PC-3 (cell line): ENCODE measurements at places on chromosomes 1 and 21. TPM values are rescaled to one million over a fixed set of nuclear protein-coding genes. Genes with fewer than 3 reads are reported as not detected.

- no peaks in the 10 kb centered on the region for H3K27me3 ChIP-seq
- H3K4me1 ChIP-seq = peaks cover 7% of the 10 kb centered on the region
- peak; percentile 64 for DNase-seq
These were observed 7.3 kb upstream of the PMVK start for GRCh38 chr1:154943649-154944400.

DNA sequence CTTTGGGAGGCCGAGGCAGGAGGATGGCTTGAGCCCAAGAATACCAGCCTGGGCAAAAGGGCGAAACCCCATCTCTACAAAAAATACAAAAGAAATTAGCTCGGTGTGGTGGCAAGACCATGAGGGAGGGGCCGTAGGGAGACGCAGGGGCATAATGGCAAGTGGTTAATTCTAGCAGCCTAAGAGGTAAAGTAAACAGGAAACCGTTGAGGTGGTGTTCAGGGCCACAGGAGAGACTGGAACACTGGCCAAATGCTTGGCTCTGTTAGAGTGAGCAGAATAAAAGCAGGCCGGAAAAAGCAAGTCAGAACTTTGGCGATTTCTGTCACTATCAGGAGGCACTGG lies 89.2 kb downstream of the RIPK4 start:
- H3K27me3 ChIP-seq = no peaks in the 10 kb centered on the region
- H3K36me3 ChIP-seq = no peaks in the 10 kb centered on the region
- H3K4me3 ChIP-seq = peak overlapping the region; percentile 59; the same call in 1 of the 2 replicates
- peak; percentile 77 for DNase-seq
- H3K4me1 ChIP-seq = peaks cover 56% of the 10 kb centered on the region

- peaks cover 53% of the 10 kb centered on the region for H3K4me1 ChIP-seq
- H3K36me3 ChIP-seq = peaks cover 14% of the 10 kb centered on the region
- H3K27ac ChIP-seq = no peak overlapping the region
- H3K4me3 ChIP-seq = no peak overlapping the region
- H3K27me3 ChIP-seq = no peaks in the 10 kb centered on the region
- DNase-seq = no peak
These were observed 29.1 kb downstream of the THRAP3 start for GRCh38 chr1:36253161-36253862.

DNA sequence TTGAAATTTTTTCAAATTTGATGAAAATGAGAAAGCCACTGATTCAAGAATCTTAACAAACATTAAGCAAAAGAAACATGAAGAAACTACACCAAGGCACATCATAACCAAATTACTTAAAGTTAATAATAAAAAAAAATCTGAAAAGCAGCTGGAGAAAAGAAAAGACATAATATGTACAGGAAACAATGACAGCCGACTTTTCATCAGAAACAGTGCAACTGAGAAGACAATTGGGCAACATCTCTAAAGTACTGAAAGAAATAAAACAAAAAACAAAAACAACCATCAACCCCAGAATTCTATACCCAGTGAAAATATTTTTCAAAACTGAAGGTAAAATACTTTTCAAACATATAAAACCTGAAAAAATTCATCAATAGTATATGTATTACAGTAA lies 73.8 kb upstream of the DMRTA2 start:
- H3K27ac ChIP-seq = no peak overlapping the region
- H3K4me1 ChIP-seq = no peaks in the 10 kb centered on the region
- DNase-seq = no peak
- H3K36me3 ChIP-seq = no peaks in the 10 kb centered on the region
- H3K4me3 ChIP-seq = no peak overlapping the region

- H3K36me3 ChIP-seq = no peaks in the 10 kb centered on the region
- DNase-seq = no peak
- H3K4me1 ChIP-seq = no peaks in the 10 kb centered on the region
- no peaks in the 10 kb centered on the region for H3K27me3 ChIP-seq
- H3K4me3 ChIP-seq = no peak overlapping the region
These were observed 91.5 kb downstream of the MRPL37 start for GRCh38 chr1:54291276-54292001.

DNA sequence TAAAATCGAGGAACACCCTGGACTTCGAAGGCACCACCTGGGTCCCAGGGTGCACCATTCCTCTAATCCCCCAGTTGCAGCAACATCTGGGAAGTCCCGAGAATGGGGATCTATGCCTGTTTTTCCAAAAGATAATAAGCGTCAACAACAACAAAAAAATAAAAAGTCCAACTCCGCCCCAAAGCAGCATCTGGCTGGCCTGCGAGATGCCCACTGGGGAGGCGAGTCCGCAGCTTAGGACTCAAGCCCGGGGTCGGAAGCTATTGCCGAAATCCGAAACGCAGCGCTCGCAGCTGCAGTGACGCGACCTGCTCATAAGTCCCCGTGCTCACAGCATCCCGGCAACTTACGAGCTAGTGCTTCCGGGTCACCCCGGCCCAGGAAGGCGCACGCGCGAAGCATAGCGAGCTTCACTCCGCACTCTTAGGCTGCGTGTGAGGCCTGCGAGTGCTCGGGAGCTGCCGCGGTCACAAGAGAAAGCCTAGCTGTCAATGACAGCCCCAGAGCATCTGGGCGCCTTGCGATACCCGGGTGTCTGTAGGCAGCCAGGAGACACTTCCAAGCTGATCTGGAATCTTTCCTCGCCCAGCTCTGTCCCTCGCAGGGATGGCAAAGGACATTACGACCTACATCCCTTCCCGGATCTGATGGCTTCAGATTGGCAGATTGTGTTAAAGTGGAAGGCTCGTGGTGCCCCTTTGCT lies 9.9 kb upstream of the LTN1 start:
- peak overlapping the region; percentile 74 for H3K4me3 ChIP-seq
- H3K4me1 ChIP-seq = peaks cover 3% of the 10 kb centered on the region; the same call in 1 of the 2 replicates
- peak; percentile 89 for DNase-seq
- peaks cover 8% of the 10 kb centered on the region; the same call in 1 of the 2 replicates for H3K36me3 ChIP-seq

GRCh38 chr1:172775606-172776005 lies 116.7 kb downstream of the FASLG start:
- no peak for DNase-seq
- H3K27me3 ChIP-seq = no peaks in the 10 kb centered on the region
- H3K4me3 ChIP-seq = no peak overlapping the region
- H3K36me3 ChIP-seq = no peaks in the 10 kb centered on the region
- H3K27ac ChIP-seq = no peak overlapping the region

DNA sequence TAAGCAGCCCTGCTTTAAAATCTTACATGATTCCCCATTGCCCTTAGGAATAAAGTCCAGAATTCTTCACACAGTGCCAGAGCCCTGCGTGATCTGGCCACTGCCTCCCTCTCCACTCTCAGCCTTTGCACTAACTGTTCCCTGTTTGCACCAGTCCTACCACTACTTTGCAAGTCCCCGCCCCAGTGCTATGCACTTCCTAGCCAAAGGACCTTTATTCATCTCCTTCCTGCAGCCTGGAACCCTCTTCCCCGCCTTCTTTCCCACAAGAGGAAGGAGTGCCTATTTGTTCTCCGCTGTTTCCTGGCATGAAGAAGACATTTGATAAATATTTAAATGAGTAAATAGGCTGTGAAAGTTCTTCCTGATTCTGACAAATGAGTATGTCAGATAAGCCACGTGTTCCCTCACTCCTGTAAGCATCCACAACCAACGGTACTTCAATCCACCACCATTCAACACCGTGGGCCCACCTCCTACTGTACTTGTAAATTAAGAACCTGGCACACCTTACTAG lies 23.9 kb downstream of the CAPN8 start:
- H3K4me3 ChIP-seq = no peak overlapping the region
- DNase-seq = peak; percentile 30
- H3K4me1 ChIP-seq = peaks cover 42% of the 10 kb centered on the region
- peak overlapping the region; percentile 8 for H3K27ac ChIP-seq
- H3K36me3 ChIP-seq = no peaks in the 10 kb centered on the region

- H3K27ac ChIP-seq = no peak overlapping the region
- no peaks in the 10 kb centered on the region for H3K27me3 ChIP-seq
- no peak for DNase-seq
- H3K4me3 ChIP-seq = no peak overlapping the region
These were observed 3.1 kb upstream of the LMOD1 start for GRCh38 chr1:201949491-201949890.

GRCh38 chr21:44846485-44847260 lies 26.8 kb downstream of the PTTG1IP start:
- H3K4me3 ChIP-seq = peak overlapping the region; percentile 36; the same call in 1 of the 2 replicates
- peak overlapping the region; percentile 7; the same call in 1 of the 2 replicates for H3K27ac ChIP-seq
- H3K27me3 ChIP-seq = no peaks in the 10 kb centered on the region
- peak; percentile 51 for DNase-seq

DNA sequence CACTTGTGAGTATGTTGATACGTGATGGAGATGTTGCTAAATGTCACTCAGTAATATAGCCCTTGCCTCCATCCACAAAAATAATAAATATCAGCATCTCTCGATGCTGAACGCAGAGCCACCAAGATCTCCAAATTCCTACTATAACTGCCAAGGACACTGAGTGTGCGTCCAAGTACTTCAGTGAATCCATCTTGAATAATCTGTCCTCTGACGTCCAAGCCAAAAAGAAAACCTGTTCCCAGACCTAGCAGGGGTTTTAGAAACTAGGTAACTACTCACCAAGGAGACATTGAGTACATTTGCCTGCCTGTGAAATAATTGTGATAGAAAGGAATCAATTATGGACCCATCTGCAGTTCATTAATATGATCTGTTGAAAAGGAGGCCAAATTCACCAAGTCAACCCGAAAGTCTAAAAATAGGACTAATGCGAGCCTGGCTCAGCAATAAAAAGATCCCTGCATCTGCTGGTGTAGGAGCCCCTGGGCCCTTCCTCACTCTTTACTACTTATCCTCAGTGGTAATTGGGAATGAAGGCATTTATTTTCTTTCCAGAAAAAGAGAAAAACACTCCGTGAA lies 226.9 kb upstream of the IRF2BP2 start:
- H3K4me3 ChIP-seq = no peak overlapping the region
- H3K36me3 ChIP-seq = no peaks in the 10 kb centered on the region
- no peaks in the 10 kb centered on the region for H3K4me1 ChIP-seq
- no peak for DNase-seq

- H3K4me1 ChIP-seq = peaks cover 16% of the 10 kb centered on the region
- peak overlapping the region; percentile 53 for H3K27ac ChIP-seq
- H3K4me3 ChIP-seq = no peak overlapping the region
- H3K36me3 ChIP-seq = no peaks in the 10 kb centered on the region
These were observed 355.2 kb downstream of the VAV3 start for GRCh38 chr1:107609808-107610207.

DNA sequence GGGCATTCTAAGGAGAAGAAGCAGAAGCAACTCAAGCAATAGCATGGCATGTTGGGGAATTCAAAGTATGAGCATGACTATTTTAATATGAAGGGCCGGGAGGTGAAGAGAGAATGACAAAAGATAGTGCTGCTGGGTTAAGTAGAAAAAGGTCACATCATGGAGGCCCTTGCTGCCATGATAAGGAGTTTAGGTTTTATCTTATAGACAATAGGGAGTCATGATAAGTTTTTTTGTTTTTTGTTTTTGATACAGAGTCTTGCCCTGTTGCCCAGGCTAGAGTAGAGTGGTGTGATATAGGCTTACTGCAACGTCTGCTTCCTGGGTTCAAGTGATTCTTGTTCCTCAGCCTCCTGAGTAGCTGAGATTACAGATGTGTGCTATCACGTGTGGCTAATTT lies 3.1 kb downstream of the BNIPL start:
- no peak overlapping the region for H3K27ac ChIP-seq
- DNase-seq = no peak
- no peaks in the 10 kb centered on the region; the same call in 1 of the 2 replicates for H3K36me3 ChIP-seq
- no peaks in the 10 kb centered on the region for H3K27me3 ChIP-seq
- H3K4me3 ChIP-seq = no peak overlapping the region

DNA sequence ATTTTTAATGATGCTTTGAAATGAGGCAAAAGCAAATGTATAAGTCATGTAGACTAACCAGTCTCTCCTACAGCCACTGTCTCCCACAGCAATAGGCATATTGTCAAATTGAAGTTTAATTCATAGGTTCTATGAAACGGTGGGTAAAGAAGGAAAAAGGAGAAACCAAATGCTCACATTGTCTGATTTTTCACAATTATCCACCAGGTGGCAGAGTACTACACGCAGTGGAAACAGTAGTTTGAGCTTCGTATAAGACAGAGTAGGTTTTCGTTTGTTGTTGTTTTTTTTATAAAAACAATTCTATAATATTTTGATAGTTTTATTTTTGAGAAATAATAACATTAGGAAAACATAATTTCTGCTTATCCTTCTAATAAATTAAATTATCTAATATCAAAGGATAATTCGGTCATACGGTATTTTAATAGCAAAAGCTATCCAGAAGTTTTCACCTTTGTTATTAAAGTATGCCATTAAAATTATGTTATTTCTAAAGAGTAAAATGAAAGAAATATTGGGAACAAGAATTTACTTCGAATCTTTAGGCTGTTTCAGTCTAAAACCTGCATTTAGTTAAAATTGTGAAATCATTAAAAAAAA lies 39.1 kb downstream of the TYW3 start:
- DNase-seq = peak; percentile 83
- no peak overlapping the region for H3K4me3 ChIP-seq
- peaks cover 42% of the 10 kb centered on the region for H3K27me3 ChIP-seq
- no peak overlapping the region for H3K27ac ChIP-seq
- no peaks in the 10 kb centered on the region for H3K36me3 ChIP-seq
- no peaks in the 10 kb centered on the region for H3K4me1 ChIP-seq

- H3K27me3 ChIP-seq = peaks cover 63% of the 10 kb centered on the region
- H3K4me1 ChIP-seq = no peaks in the 10 kb centered on the region
- no peaks in the 10 kb centered on the region for H3K36me3 ChIP-seq
- H3K27ac ChIP-seq = no peak overlapping the region
These were observed 6.2 kb upstream of the OLIG2 start for GRCh38 chr21:33019516-33019884.

GRCh38 chr1:236091933-236092318 lies 27.0 kb upstream of the NID1 start:
- H3K27me3 ChIP-seq = no peaks in the 10 kb centered on the region
- no peak overlapping the region for H3K27ac ChIP-seq
- H3K4me3 ChIP-seq = no peak overlapping the region
- no peaks in the 10 kb centered on the region for H3K36me3 ChIP-seq

- no peak overlapping the region for H3K4me3 ChIP-seq
- no peaks in the 10 kb centered on the region for H3K27me3 ChIP-seq
- H3K4me1 ChIP-seq = peaks cover 12% of the 10 kb centered on the region
- no peak overlapping the region for H3K27ac ChIP-seq
- no peak for DNase-seq
These were observed 4.2 kb downstream of the TTC39A start for GRCh38 chr1:51325878-51326755.

DNA sequence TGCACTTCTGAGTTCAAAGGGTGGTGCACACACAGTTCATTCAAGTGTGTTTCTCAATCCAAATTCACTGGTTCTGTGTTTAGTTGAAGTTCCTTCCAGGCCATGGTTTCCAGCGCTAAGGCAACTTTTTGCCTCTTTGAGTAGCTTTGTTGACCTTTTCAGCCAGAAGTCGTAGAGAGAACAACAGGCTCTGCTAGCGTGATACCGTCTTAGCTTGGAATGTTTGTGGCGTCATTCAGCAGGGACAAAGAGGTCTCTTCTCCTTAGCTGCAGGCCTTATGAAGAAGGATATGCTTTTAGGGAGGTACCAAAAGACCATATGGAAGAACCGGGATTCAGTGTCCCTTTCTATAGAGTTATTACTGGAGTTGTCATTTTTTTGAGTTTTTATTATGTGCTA lies 65.7 kb downstream of the CNIH3 start:
- H3K4me3 ChIP-seq = no peak overlapping the region
- no peak overlapping the region for H3K27ac ChIP-seq
- no peaks in the 10 kb centered on the region for H3K36me3 ChIP-seq
- no peak for DNase-seq
- H3K4me1 ChIP-seq = no peaks in the 10 kb centered on the region
- no peaks in the 10 kb centered on the region for H3K27me3 ChIP-seq

GRCh38 chr1:150407330-150407729 lies 43.4 kb downstream of the RPRD2 start:
- no peaks in the 10 kb centered on the region for H3K4me1 ChIP-seq
- no peak for DNase-seq
- no peak overlapping the region for H3K27ac ChIP-seq
- no peaks in the 10 kb centered on the region; the same call in 1 of the 2 replicates for H3K36me3 ChIP-seq

CRTC2 gene
- total RNA-seq = 17.6 and 21.0 TPM in 2 replicates

CLCA4 gene
- not detected in 2 replicates for total RNA-seq

SUSD4 gene
- 1.3 and 5.2 TPM in 2 replicates for total RNA-seq

B3GALT2 gene
- total RNA-seq = not detected in 2 replicates

KDF1 gene
- 21.7 and 22.9 TPM in 2 replicates for total RNA-seq

NOS1AP gene
- total RNA-seq = 1.6 and 2.6 TPM in 2 replicates

MMEL1 gene
- 1.8 TPM in 1 of 2 replicates, not detected in the other for total RNA-seq

TCEA3 gene
- 18.7 and 23.6 TPM in 2 replicates for total RNA-seq
